ENCODE measurements at places on chromosomes 6 and 20.

GRCh38 chr6:4647414-4648365 is 128.5 kb upstream of the CDYL start:
- peak; percentile 2 for DNase-seq

DNA sequence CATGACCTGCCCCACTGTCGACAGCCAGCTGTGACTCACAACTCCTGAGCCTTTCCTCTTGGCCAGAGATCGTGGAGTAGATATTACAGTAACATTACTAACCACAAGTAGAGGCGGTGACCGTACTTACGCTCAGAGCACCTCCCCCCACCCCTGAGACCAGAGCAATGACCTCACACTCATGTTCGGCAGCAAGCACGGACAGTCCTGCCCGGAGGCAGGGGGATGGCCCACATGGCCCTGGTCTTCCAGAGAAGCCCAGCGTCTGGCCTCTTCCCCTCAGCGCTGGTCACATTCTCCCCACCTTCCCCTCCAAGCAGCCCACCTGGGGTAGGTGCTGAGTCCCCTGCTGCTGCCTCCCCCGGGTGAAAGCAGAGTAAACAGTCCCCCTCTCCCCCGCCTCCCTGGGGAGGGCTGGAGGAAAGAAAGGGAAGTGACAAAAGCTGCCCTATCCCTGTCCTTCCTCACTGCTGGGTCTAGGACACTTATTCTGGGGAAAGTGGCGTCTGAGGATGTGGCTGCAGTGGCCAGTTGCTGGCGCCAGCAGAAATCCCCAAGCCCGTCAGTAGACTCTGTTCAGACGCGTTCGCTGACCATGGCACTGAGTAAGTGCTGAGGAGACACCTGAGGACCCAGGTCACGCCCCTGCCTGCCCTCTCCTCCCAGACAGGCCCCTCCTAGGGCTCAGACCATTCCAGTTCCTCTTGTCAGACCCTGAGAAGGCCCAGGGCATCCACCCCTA is 68.5 kb downstream of the MRPL14 start:
- DNase-seq = no peak

DNA sequence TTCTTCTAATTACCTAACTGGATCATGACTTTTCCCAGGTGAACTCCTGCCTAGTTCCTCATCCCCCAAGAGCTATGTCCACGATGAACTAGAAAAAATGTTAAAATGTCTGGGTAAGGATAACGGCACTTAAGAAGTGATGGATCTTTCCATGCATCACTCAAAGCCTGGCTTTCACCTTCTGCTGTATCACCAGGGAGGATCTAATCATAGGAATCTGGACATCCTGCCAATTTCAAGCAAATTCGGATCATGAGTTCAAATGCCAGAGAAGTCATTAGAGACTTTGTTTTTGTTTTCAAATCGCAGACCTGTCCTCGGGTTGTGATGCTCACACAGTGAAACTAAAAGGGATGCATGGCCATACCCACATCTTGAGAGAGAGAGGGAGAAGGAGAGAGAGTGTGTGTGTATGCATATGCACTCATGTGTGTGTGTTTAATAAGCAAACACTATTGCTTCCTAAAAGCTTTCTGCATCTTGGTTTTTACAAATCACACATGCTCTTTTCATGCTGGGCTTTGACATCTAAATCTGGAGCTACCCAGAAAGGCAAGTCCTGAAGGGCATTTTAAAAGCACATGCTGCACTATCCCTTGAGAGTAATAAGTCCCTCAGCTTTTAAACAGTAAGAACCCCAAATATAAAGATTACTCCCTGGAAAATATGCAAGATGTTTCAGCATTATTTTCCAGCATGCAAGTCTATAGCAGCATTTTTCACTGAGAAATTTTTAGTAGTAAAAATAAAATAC is 524.6 kb upstream of the NOX3 start:
- DNase-seq = no peak

- DNase-seq = no peak
Observed at GRCh38 chr20:49579195-49579594, 11.3 kb upstream of the PTGIS start.

GRCh38 chr20:32784369-32785080 is 22.3 kb downstream of the DNMT3B start:
- no peak for DNase-seq

DNA sequence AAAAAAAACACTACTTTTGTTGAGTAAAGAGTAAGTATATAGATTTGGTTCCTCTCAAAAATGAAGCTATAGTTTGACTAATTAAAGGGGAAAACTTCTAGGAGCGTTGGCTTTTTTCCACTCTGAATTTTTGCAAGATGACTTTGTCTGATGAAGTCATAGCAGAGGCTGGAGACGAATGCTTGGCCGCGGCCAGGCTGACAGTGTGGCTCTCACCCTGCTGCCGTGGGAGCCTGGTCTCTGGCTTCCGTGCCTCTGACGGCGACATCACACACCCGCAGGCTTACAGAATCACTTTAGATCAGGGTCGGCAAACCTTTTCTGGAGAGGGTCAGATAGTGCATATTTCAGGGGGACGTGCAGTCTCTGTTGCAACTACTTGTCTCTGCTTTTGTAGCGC is 145.0 kb downstream of the PHACTR3 start:
- DNase-seq = no peak

DNA sequence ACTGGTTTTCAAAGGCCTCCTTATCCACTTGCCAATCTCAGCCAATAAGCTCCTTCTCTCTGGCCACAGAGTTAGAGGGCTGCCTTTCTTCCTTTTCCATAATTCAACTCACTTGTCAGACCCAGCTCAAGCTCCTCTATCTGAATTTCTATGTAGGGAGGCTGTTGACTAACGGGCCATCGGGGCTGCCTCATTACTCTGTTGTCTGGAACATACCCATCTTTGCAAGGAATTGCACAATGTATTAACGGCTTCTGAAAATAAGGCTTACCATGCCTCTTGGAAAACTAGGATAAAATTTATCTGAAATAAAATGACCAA is 28.5 kb upstream of the KIF6 start:
- no peak for DNase-seq

DNA sequence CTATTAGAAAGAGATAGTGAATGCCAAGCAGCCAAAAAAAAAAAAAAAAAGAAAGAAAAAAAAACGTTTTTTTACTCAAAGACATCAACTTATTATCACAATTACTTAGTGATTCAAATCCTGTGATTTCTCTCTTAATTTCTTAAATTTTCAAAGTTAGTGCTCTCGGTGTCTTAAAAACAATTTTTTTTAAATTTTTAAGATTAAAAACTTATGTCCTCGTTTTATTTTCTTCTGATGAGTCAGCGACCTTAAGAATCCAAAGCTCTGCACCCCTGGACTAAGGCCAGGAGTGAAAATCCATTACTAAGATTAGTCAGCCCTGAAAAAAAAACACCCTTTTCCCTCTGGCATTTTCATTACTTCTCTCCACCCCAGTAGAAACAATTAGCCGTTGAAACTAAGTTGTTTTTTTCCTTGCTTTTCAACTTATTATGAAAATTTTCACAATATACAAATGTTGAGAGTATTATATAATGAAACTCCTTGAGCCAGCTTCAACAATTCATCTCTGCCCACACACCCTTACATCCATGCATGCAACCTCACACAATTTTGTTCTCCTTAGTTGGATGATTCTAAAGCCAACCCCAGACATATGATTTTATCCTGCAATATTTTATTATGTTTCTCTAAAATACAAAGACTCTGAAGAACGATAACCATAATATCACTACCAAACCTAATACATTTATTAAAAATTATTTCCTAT is 85.6 kb upstream of the CARMIL1 start:
- DNase-seq = no peak

GRCh38 chr6:159301810-159302593 is 132.8 kb downstream of the FNDC1 start:
- no peak for DNase-seq

GRCh38 chr20:61500791-61501321 is 248.8 kb downstream of the CDH4 start:
- peak; percentile 6 for DNase-seq

DNA sequence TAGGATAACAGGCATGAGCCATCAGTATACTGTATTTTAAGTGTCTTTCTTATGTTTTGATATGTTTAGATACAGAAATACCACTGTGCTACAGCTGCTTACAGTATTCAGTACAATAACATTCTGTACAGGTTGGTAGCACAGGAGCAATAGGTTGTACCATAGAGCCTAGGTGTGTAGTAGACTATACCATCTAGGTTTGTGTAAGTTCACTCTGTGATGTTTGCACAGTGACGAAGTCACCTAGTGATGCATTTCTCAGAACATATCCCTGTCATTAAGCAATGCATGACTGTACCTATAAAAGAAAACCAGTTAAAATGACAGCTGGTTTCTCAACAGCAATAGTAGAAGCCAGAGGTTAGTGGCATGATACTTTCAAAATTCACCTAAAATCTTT is 3.0 kb upstream of the ZBTB24 start:
- no peak for DNase-seq

DNA sequence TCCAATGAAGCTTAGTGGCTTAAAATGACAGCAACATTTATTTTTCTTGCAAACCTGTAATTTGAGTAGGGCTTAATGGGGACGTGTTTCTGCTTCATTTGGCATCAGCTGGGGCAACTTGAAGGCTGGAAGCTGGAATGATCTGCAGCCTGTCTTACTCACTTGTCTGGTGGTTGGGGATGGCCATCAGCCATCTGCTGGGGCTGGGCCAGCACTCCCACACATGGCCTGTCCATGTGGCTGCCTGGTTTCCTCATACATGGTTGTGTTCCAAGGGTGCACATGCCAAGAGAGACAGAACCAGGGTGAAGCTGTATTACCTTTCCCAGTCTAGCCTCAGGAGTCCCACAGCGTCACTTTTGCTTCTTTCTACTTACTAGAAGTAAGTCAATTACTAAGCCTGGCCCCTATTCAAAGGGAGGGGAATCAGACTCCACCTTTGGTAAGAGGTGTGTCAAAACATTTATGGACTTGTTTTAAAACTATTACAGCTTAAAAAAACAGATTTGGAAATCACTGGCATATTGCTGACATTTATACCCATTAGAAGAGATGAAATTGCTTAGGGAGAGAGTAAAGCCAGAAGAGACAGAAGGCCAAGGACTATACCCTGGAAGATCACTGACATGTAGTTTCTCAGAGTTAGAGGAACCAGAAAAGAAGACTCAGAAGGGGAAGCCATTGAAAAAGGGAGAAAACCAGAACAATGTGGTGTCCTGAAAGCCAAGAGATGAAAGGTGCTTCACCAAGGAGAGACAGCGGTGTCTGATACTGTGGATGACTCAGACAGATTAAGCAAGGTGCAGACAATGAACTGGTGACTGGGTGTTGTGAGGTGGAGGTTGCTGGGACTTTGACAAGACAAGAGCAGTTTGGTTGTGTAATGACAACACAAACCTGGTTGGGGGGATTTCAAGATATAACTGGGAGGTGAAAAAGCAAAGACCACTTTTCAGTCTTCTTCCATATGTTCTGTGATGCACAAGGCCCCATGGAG is 345.2 kb downstream of the GJA1 start:
- no peak for DNase-seq

DNA sequence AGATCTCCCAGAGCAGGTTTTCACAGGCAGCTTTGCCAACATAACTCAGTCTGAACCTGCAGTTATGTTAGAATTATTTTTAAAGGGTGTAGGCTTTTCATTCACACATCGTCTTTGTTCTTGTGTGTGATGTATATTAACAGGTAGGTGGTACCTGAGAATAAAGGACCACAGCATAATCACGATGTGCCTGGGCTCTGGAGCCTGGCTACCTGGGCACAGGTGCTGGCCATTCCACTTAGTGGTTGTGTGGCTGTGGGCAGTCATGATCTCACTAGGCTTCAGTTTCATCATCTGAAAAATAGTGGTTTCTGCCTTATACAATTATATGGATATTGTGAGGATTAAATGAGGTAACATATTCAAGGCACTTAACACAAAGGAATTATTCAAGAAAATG is 6.4 kb downstream of the CD109 start:
- DNase-seq = no peak

DNA sequence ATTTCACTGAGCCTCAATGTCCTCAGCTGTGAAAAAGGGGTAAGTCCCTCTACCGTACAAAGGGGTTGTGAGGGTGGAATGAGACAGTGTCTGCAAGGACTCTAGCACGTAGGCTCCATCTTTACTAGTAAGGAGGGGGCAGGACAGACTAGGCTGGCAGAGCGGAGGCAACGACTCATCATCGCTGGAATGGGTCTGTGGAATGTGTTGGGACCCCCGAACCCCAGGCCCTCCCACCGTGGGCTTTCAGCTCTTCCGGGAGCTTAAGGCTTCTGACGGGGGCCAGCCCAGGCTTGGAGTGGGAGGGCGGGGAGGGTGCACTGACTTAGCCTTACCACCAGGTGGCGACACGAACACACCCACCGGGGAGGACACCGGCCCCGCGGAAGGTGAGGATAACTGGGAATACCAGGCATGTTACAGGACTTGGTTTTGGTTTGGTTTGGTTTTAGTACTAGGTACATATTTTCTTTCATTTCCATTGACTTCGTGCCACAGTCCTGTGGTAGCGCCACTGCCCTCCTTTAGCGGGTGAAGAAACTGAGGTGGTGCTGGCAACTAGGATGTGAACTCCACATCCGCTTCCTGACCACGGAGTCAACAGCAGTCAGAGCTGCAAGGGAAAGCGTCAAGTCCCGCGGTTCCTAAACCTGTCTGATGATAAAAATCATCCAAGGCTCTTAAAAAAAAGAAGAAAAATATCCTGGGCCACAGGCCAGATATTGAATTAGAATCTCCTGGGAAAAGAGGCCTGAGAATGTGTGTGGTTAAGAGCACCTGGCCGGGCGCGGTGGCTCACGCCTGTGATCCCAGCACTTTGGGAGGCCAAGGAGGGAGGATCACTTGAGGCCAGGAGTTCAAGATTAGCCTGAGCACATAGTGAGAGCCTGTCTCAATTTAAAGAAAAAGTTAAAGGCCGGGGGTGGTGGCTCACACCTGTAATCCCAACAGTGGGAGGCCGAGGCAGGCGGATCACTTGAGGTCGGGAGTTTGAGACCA is 10.3 kb upstream of the TULP1 start:
- DNase-seq = peak; percentile 76

GRCh38 chr6:95658886-95659285 is 81.6 kb downstream of the MANEA start:
- DNase-seq = no peak

DNA sequence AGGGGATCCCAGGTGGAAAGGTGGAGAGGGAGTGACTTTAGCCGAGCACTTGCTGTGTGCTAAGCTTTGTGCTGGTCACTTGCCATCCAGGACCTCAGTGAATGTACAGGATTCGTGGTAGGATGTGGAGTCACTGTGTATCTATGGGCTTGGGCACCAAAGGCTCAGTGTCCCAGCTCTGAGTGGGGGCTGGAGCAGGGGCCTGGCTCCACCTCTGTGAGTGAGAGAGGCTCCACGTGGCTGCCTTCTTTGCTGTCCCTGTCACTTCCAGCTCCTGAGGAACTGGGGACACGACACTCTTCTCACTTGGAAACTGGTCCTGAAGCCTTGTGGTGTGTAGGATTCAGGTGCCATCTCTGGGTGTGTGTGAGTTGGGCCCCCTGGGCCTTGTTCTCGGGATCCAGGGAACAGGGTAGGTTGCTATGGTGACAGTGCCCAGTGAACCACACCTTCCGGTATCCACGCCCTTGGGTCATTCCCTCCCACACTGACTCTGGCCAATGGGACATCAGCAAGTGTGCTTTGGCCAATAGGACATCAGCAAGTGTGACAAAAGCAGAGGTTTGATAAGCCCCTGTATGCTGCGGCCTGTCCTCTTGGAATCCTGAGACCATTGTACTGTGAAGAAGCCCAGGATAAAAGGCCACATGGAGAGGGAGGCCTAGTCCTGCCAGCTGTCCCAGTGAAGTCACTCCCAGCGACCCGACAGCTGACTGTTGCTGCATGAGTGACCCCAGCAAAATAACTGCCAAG is 87.7 kb downstream of the CDH22 start:
- no peak for DNase-seq

- DNase-seq = no peak
Observed at GRCh38 chr20:8094850-8095249, 37.2 kb upstream of the PLCB1 start.
